NCI-H345 (cell line): ENCODE measurements at places on chromosomes 4 and X.

- DNase-seq, result no peak
Observed at GRCh38 chrX:20067709-20068561, 48.8 kb downstream of the MAP7D2 start.

- DNase-seq, result no peak
Observed at GRCh38 chr4:119748853-119749252, 120.2 kb upstream of the PDE5A start.

DNA sequence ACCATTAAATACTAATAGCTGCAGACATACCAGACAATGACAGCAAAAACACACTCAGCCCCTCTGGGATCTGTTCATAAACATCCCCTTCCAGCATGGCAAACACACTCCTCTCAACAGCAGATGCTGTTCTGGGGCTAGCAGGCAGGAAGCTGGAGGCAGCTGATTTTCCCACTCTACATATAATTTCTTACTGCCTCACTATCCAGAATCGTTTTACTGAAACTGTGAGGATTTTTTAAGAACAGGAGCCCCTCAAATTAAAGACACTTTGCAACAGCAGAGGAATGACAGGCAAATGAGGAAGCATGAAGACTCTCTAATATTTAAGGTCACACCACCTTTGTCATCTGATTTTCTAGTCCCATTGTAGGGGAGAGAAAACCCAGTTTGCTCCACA lies 2.2 kb downstream of the MAPK10 start:
- peak; percentile 19 for DNase-seq

GRCh38 chr4:13541176-13541604 lies 3.1 kb downstream of the NKX3-2 start:
- no peak for DNase-seq

GRCh38 chr4:151198748-151199147 lies 78.2 kb upstream of the PRSS48 start:
- no peak for DNase-seq

DNA sequence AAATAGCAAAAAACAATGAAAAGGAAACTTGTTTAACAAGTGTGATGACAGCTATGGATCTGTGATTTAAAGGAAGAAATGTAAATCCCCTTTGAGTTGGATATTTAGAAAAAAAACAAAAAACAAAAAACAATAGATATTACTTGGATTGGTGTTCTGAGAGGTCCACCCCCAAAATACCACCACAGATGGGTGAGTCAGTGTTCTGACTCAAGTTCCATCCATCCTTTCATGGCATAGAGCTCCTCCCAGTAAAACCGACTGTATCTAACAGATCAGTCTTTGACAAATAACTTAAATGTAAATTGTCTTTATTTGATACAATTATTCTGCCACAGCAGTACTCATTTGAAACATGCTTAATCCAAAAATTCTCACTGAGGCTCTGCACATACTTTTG lies 27.4 kb downstream of the TMPRSS11B start:
- DNase-seq, result no peak

- peak; percentile 1 for DNase-seq
Observed at GRCh38 chr4:87011340-87012034, 76.7 kb downstream of the AFF1 start.

GRCh38 chr4:25308761-25309160 lies 3.8 kb upstream of the ZCCHC4 start:
- no peak for DNase-seq

DNA sequence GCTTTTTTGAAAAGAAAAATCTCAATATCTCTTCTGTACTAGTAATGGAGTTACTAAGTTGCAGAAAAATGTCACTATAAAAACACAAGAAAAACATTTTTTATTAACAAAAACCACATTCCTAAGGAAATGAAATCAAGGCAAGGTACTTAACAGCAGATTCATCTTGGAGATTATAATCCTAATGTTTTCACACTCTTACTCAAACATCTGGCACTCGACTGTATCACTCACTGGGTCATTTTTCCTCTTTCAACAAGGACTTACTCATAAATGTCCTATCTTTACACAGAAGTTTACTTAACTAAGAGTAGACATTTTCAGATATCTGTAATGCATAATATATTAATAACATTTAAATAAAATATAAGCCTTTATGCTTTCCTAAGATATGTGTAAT lies 216.6 kb downstream of the NR3C2 start:
- DNase-seq, result no peak

DNA sequence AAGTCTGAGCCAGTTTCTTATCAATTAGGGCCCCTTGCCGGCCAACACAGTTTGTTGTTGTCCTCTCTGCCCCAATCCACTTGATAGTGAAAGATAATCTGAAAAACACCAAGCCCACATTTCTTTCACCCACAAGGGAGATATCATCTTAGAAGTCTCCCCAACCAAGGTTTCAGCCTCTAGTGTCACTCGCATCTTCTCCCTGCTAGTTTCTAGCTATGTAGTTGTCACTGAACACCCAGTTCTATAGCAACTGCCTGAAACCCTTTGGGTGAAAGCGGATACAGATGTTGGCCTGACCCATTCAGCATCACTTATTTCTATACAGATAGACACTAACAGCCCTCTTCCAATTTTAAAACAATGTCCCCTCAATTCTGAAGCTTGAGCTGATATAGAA lies 116.3 kb downstream of the BMP15 start:
- DNase-seq, result no peak

DNA sequence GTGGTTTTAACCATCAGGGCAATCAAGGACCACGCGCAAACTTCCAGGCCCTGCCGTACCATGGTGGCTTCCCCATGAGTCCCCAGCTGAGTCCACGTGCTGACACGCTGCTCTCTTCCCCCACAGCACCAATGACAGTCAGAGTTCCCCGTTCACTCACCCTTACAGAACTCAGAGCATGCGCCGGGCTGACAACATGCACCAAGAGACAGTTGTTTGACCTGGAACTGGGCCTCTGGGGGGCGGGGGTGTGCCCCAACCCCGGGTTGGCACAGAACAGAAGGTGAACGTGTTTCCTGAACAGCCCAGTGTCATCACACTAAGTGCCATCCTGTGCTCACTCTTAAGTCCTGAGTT lies 29.4 kb downstream of the IRF2 start:
- no peak for DNase-seq

DNA sequence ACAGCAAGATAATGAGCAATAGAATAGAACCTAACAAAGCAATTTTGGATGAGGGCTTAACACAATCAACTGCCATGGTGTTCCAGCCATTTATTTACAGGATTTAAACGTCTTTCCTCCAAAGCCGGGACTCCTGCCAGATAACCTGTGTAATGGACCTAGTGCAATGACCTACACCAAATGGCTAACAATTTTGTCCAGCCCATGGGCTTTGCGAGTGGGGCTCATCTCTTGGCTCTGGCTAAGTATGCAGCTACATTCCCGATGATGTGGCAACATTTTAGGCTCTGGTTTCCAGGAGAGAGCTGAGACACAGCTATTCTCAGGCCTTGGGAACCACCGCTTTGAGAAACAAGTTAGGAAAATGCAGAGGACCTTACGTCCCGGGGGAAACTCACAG lies 822.3 kb upstream of the FTHL17 start:
- no peak for DNase-seq

GRCh38 chrX:103739421-103739820 lies 28.7 kb downstream of the TMEM31 start:
- no peak for DNase-seq

DNA sequence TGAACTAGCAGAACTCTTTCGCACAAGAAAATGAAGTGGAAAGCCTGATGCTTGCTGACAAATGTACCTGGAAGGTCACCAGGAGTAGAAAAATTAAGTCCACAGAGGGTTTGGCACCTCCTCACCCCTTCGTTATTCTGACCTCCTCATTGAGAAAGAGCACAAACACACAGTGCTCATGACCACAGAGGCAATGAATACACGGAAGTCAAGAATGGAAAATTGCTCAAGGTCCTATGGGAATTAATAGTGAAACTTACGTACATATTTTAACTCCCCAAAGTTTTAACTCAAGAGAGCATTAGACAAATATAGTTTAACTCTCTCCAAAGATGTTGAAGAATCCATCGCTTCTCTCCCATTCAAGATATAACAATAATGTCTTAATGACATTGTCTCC lies 83.6 kb upstream of the CAMK2D start:
- no peak for DNase-seq

- DNase-seq, result no peak
Observed at GRCh38 chr4:170652571-170652970, 562.8 kb upstream of the AADAT start.

- no peak for DNase-seq
Observed at GRCh38 chrX:121160987-121161386, 113.6 kb downstream of the GLUD2 start.

GRCh38 chrX:150257353-150258175 lies 105.6 kb upstream of the MAMLD1 start:
- DNase-seq, result no peak

- DNase-seq, result no peak
Observed at GRCh38 chr4:94357624-94358023, 15.0 kb upstream of the HPGDS start.

GRCh38 chrX:38018766-38019425 lies 12.5 kb downstream of the SYTL5 start:
- DNase-seq, result no peak

DNA sequence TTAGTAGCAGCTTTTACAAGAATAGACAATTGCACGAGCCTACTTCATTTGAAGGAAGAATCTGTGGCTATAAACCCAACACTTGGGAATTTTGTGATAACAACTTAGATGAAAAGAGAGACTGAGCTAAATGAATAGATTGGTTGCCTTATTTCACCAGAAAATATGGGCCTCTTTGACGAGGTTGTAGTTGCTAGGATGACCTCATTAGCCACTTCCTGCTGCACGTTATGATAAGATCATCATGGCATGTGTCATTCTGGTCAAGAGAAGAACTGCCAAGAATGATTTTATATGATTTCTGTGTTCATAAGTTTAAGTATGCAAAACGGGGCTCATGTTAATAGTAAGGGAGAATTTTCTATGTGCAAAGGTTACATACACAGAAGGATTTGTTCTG lies 321.9 kb upstream of the GIMD1 start:
- no peak for DNase-seq

GRCh38 chr4:168082379-168082778 lies 10.0 kb upstream of the ANXA10 start:
- no peak for DNase-seq

- DNase-seq, result no peak
Observed at GRCh38 chr4:78024085-78024484, 33.0 kb upstream of the FRAS1 start.

DNA sequence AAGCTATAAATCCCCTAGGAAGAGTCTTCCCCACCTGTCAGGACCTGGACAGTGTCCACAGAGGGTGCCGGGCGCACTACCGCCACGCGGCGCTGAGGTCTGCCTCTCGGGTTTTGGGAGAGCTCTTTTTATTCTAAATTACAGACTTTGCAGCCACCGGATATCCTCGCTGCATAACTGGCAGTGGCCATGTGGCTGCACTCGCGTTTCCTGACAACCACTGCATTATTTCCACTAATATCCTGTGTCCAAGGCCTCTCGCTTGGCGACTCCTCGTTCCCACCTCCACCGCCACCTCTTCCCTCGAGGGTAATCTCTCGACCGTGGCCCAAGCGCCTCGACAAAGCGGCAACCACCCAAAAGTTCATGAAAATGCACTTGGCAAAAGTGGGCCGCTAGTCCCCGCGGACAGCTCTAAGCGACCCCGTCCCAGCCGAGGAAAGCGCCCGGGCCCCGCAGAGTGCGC lies 512 bp upstream of the TMEM131L start:
- no peak for DNase-seq

GRCh38 chr4:104446431-104447278 lies 48.0 kb downstream of the CXXC4 start:
- DNase-seq, result no peak
